ENCODE measurements at places on chromosomes 1 and 21. TPM values are rescaled to one million over a fixed set of nuclear protein-coding genes. Genes with fewer than 3 reads are reported as not detected.

Gene EDARADD
- total RNA-seq, result 20.2 TPM

Gene KLHDC9
- total RNA-seq, result 3.8 TPM

Gene OPRD1
- not detected for total RNA-seq

Gene PCSK9
- total RNA-seq, result 0.67 TPM

Gene CYP4Z1
- not detected for total RNA-seq

Gene WDR3
- total RNA-seq, result 40.9 TPM

Gene TMEM52
- total RNA-seq, result 1.3 TPM

Gene SNIP1
- total RNA-seq, result 22.5 TPM

Gene CRNN
- not detected for total RNA-seq

Gene PDC
- total RNA-seq, result not detected

Gene SPATA46
- total RNA-seq, result not detected

Gene MYBPH
- total RNA-seq, result not detected

Gene CGN
- total RNA-seq, result 2.0 TPM

Gene ACTN2
- total RNA-seq, result 0.17 TPM

Gene BSND
- total RNA-seq, result not detected

Gene AQP10
- not detected for total RNA-seq
